Right renal pelvis (tissue), 4 donors: ENCODE measurements at places on chromosomes 6 and 20.

DNA sequence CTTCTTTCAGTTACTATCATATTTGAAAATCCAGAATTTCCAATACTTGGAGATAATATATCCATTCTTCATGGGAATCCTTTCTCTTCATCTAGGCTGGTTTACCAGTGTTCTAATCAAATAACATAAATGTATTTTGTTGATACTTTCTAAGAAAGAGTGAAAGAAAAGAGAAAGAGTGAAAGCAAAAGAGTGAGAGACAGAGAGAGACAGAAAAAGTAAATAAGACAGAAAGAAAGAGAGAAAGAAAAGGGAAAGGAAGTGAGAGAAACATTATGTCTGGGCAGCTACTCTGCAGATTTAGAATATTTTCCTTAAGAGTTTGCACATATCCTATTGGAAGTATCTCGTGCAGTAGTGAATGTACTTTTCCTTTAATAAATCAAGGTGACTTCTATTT, 781.0 kb upstream of the GJE1 start:
- DNase-seq, result no peak

DNA sequence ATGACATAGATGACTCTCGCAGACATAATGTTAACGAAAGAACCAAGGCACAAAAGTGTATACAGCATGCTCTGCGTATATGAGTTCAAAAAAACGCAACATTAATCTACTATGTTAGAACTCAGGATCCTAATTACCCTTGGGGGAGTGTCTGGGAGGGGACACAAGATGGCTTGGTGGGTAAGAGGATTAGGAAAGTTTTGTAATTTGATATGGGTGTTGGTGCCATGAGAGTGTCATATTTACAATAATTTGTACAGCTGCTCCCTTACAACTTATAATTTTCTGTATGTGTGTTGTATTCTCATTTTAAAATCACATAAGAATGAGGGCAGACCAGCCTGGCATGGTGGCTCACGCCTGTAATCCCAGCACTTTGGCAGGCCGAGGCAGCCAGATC, 38.6 kb downstream of the TFEB start:
- DNase-seq, result no peak

DNA sequence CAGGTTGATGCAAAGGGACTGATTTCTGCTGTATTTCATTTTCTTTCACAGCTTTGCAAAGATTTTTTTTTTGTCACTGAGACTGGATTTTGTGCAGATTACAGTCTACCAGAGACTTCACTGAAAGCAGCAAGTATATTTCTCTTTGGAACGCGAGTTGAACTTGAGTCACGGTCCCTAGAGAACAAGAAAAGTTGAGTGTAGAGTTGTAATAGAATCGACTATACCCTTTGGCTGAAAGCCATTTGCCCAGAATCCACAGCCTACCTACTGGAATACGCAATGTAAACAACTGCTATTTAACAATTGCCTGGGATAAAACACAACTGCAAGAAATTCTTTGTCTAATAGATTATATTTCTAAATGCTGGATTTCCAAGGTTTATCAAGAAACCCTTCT, 520.6 kb downstream of the HDGFL1 start:
- DNase-seq, result no peak

DNA sequence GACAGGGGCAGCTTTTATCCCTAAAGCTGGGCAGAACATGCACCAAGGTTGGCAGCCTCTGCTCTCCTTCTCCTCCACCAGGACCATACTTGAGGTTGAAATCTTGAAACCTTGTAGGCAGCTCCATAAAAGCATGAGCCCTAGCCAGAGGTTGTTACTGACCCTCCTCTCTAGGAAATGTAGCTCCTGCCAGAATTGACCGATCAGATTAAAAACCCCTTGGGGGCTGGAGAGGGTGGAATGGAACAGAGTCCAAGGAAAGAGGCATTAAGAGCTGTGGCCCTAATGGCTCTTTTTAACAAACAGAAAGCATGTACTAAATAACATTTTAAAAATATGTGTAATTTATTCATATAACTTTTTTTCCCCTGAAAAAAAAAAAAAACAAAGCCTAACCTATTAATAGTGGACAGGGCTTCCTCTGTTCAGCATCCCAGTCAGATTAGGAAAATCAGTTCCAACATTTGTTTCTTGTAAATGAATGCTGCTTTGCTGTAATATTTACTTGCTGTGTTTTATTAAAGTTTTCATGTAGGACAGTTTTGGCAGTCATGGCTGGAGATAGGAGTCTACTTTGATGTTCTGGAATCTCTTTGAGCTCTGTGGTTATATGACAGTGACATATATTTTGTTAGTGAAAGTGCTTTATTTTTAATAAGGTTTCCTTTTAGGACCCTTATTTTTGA, 41.3 kb downstream of the MTHFD1L start:
- no peak for DNase-seq

GRCh38 chr6:43861212-43861894, 91.3 kb downstream of the VEGFA start:
- DNase-seq, result no peak

GRCh38 chr6:133456944-133457343, 215.8 kb downstream of the EYA4 start:
- no peak for DNase-seq

GRCh38 chr20:37711001-37711400, 17.2 kb downstream of the CTNNBL1 start:
- no peak for DNase-seq

DNA sequence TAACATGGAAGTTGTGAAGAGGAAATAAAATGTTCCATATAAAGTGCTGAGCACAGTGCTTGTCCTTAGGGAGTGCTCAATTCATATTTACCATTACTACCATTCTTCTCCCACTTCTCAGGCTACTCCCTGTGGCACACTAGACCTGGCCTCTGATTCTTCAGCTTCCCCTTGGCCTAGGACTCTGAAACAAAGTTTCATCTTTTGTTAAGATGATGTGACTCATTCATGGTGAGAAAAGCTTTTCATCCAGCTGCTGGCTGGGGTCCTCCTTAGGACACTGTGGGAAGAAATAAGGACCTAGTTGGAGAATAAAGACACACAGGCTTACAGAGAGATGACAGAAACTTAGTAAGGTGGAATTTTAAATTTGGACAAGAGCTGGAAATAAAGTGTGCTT, 314.8 kb downstream of the CDC5L start:
- no peak for DNase-seq
